ENCODE measurements at places on chromosomes 4 and X. TPM values are rescaled to one million over a fixed set of nuclear protein-coding genes. Genes with fewer than 3 reads are reported as not detected.

Gene HSFX1
- 0.26 TPM for polyA plus RNA-seq

DNA sequence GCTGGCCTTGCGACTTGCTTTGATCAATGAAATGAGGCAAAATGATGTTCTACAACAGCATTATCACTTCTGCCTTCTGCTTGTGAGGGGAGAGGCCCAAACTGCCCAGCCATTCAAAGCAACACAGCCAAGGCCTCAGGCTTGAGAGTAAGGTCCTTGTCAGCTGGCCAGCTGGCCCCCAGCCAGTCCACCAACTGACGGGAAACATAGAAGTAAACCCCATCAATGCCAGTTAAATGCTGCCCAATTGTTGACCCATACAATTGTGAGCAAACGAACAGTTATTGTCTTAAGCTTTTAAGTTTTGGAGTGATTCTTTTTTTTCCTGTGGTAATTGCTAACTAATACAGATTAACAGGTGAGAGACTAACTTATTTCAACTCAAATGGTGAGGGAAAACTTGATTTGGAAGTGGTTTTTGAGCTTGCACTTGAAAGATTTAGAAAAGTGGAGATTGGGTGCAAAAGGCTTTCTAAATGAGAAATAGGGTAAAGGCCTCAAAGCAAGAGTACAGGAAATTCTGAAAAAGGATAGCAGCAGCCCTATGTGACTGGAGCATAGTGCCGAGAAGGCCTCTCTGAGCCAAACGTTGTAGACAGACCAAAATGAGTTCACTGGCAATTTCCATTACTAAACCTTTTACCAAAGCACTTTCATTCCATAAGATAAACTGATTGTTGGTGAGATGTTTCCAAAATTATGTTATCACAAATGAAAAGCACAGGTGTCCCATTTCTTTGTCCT is 66.9 kb downstream of the ARHGEF38 start:
- H3K4me3 ChIP-seq = no peak overlapping the region
- no peak for DNase-seq
- no peak overlapping the region for H3K27ac ChIP-seq
- no peaks in the 10 kb centered on the region for H3K27me3 ChIP-seq
- H3K4me1 ChIP-seq = no peaks in the 10 kb centered on the region
- no peaks in the 10 kb centered on the region for H3K36me3 ChIP-seq

Gene G6PD
- 6.9 TPM for polyA plus RNA-seq

GRCh38 chr4:7310451-7310850 is 118.1 kb downstream of the SORCS2 start:
- H3K27ac ChIP-seq = no peak overlapping the region
- DNase-seq = no peak
- H3K36me3 ChIP-seq = no peaks in the 10 kb centered on the region
- H3K4me1 ChIP-seq = peaks cover 3% of the 10 kb centered on the region
- H3K4me3 ChIP-seq = no peak overlapping the region

- H3K36me3 ChIP-seq = no peaks in the 10 kb centered on the region
- no peak overlapping the region for H3K4me3 ChIP-seq
- DNase-seq = no peak
- H3K4me1 ChIP-seq = no peaks in the 10 kb centered on the region
Observed at GRCh38 chrX:10656214-10656613, 35.8 kb upstream of the MID1 start.

All from naive thymus-derived CD8-positive, alpha-beta T cell (primary cell).